ENCODE measurements at places on chromosomes 1 and 21.
A peak's percentile ranks its signal among the peaks of the same experiment; 100 is the strongest.

GRCh38 chr21:45380566-45380965 lies 24.4 kb upstream of the COL18A1 start:
- DNase-seq, result no peak

DNA sequence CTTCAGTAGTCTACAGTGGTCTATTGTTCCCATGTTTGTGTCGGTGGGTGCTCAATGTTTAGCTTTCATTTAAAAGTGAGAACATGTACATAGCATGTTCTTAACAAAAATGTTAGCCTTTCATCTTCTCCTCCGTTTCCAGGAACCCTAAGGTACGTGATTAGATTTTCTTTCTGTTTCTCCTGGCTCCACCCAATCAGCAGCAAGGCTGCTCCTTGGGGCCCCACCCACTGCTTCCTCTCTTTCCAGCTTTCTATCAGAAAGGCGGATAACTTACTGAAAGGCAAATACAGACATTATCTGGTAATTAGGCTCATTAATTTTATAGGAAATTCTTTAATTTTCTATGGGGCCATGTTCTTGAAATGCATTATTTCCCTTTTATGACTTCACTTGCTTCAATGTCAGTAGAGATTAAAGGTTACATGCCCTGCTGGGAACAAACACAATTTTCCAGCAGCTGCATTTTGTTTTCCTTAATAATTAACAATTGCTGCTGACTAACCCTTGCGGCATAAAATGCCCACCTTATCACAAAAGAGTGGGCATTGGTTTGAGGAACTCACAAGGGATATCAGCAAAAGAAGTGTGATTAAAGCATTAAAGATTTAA lies 324.9 kb upstream of the SNX7 start:
- no peak for DNase-seq

- DNase-seq, result no peak
Measured at GRCh38 chr1:21184276-21184675, 7.6 kb upstream of the EIF4G3 start.

- no peak for DNase-seq
Measured at GRCh38 chr1:162388615-162389014, 7.1 kb downstream of the C1orf226 start.

DNA sequence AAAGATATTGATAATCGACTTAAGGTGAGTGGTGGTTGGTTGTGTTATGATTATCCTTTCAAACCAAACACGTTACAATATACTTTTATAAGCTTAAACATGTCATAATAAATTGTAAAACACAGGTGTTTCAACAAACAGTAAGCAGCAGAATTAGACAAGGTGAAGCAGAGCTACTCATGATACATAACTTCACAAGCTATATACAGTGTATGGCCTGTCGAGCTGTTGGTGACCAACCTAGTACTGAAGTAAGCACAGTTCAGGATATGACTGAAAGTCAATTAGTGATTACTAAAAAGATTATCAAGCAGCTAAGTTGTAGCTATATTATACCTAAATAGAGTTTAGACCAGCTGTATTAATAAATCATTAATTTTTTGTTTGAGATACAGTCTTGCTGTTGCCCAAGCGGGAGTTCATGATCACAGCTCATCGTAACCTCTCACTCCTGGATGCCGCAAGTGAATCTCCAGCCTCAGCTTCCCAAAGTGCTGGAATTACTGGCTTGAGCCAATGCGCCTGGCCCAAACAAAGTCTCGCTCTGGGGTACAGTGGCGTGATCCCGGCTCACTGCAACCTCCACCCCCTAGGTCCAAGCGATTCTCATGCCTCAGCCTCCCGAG lies 148.1 kb downstream of the EIF4G3 start:
- DNase-seq, result no peak

GRCh38 chr1:181592255-181592859 lies 109.0 kb downstream of the CACNA1E start:
- no peak for DNase-seq

GRCh38 chr1:206490771-206491405 lies 16.4 kb upstream of the RASSF5 start:
- no peak for DNase-seq

DNA sequence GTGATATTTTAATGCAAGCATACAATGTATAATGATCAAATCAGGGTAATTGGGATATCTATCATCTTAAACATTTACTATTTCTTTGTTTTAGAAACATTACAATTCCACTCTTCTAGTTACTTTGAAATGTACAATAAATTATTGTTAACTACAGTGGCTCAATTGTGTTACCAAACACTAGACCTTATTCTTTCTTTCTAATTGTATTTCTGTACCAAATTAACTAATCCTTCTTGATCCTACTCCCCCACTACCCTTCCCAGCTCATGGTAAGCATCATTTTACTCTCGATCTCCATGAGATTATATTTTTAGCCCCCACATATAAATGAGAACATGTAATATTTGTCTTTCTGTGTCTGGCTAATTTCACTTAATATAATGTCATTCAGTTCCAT lies 95.0 kb upstream of the MROH9 start:
- DNase-seq, result no peak

GRCh38 chr1:51642739-51643142 lies 25.8 kb downstream of the OSBPL9 start:
- no peak for DNase-seq

GRCh38 chr1:41724926-41725325 lies 193.8 kb downstream of the HIVEP3 start:
- DNase-seq, result no peak

DNA sequence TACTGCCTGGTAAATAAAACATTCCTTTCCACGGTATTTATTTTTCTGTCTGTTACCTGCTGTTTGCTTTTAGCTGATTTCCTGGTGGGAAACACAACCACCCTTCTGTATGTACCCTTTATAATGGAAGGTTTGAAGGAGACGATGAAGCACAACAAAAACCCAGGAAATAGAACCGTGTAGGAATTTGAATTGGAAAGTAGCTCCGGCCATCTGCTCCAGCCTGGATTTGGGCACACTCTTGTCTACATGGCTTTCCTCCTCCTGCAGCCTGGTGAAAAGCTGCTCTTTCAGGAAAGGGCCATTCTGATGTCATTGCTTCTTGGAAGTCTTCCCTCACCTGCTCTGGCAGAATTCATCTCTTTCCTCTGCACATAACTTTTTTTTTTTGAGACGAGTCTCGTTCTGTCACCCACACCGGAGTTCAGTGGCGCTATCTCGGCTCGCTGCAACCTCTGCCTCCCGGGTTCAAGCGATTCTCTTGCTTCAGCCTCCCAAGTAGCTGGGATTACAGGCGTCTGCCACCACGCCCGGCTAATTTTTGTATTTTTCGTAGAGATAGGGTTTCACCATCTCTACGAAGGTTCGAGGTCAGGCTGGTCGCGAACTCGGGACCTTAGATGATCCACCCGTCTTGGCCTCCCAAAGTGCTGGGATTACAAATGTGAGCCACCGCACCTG lies 2.7 kb downstream of the AK4 start:
- no peak for DNase-seq

DNA sequence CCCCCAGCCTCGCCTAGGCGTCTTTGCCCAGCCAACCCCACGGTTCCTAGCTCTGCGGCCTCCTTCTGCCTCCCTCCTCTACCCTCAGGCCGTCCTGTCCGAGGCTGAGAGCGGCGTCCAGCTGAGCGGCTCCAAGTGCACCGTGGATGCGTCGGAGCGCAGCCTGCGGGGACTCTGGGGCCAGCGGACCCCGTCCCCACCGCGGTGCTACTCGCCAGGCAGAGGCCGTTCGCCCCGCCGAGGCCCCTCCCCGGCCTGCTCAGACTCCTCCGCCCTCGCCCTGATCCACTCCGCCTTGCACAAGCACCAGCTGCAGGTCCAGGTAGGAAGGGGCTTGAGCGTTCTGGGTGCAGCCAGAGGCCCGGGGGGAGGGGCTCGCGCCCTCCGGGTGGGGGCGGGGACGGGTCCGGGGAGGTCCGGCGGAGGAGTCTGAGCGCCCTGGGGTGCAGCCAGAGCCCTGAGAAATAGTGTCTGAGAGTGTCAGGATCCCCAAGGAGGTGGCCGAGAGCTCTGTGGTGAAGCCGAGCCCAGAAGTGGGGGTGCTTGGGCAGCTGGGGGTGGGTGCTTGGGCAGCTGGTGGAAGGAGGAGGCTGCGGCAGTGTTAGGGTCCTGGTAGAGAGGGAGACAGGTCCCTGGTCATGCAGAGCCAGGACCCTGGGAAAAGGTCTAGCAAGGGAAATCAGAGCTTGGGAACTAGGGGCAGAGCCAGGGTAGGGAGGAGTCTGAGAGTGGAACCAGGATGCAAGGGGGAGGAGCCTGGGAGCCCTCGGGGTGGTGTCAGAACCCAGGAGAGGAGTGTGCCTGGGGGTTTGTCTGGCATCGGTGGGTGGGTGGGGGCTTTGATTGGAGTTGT lies 3.2 kb upstream of the NBPF3 start:
- DNase-seq, result no peak

DNA sequence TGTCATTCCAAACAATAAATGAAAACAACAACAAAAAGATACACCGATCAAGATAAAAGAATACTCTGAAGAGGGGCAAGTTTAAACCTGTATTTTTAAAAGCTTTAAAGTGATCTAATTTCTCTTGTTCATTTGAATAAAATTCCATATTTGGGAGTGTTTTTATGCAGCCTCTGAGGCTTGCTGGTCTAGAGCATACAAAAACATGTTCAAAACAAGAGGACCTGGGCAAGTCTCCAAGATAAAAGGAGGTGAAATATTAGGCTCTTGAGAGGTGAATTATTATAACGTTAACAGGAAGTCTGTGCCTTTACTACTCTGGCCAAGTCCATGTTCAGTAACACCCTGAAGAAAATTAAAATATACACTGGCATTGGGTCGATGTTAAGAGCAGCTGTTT lies 20.1 kb downstream of the URB1 start:
- DNase-seq, result no peak

- DNase-seq, result peak; percentile 61
Measured at GRCh38 chr21:33374450-33375096, 28.6 kb upstream of the IFNGR2 start.

DNA sequence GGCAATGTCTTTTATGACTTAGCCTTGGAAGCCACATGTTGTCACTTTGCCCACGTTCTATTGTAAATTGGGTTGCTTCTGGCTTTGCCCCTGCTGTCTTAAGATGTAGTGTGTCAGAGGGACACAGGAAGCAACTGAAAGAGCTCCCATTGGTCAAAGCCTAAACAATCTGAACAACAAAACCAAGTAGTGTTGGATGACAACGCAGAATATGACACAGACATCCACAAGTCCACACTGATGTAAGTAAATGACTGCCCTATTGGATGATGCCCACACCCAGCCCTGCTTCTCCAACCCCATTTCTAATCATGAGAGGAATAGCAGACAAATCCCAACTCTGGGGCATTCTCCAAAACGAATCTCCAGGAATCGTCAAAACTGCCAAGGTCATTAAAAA lies 50.7 kb downstream of the ELF3 start:
- no peak for DNase-seq

GRCh38 chr1:53401813-53402745 lies 57.1 kb upstream of the DMRTB1 start:
- DNase-seq, result no peak

DNA sequence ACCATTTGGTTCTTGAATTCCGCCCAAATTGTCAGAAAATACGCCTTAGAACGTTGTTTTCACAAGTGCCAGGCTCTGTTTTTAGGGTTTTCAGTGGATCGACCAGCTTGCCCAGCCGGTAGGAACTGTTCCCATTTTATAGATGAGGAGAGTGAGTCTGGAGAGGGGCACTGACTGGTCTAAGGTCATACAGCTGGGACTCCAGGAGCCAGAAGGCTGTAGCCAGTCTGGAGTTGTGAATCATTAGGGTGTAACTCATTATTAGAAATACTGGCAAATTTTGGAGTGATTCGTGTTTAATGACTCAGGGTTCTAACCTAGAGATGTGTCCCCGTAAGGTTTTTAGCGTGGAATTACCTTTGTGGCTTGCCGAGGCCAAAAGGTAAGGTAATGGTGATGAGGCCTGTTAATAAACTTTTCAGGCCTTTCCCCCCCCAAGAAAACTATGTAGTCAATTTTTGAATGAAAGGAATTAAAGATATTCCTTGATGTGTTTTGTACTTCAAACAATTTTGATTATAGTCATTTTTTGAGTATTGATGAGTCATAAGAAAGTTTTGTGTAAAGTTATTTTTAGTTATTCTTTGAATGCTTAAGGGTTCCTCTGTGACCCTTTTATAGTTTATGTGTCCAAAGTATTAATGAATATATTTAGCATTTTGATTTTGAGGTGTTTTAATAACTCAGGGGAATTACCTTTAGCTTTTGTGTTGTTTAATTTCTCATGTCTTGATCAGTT lies 2.1 kb downstream of the DYRK1A start:
- peak; percentile 21 for DNase-seq

DNA sequence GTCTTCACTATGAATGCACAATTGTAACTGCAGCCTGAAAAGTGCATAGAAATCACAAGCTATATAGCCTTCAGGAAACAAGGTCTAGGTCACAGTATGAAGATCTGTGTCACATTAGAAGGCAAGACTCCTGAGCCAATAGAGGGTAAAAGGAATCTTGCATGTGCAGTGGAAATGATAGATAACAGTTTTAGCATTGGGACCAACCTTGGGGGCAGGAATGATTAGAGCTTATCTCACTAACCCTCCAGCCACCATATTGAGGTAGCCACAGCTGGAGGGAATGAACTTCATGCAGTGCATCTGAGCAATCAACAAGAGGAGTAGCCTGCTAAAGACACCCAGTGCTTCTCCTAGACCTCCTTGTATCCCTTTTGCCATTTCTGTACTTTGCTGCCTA lies 390.1 kb downstream of the LTN1 start:
- DNase-seq, result no peak

DNA sequence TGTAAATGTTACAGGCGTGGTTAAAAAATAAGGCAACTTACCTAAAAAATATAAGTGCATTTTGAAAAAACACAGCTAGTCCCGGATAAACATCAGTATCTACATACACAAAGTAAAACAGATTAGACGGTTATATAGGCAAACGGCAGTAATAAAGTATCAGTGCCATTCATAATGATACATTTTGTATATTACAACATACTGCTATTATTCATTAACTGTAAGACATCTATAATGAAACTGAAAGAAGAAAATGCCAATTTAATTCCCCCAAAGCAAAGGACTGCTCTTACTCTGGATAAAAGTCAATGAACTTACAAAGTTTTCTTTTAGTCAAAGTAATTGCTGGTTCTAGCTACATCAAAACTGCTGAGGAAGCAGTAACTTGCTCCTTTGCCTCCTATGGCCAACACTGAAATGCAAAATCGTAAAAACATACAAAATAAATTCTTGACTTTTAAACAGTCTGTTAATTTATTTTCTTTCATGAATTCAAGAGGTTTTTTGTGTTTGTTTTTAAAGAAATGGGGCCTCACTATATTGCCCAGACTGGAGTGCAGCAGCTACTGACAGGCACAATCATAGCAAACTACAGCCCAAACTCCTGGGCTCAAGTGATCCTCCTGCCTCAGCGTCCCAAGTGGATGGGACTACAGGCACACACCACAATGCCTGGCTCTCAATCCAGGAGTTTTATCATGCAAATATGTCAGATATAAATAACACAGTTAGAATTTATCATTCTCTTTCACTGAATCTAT lies 23.9 kb downstream of the TMEM50B start:
- DNase-seq, result no peak

GRCh38 chr1:119366424-119366823 lies 2.2 kb upstream of the HAO2 start:
- DNase-seq, result no peak

GRCh38 chr1:170661646-170662411 lies 2.1 kb upstream of the PRRX1 start:
- no peak for DNase-seq

GRCh38 chr21:15775981-15776380 lies 46.2 kb downstream of the USP25 start:
- DNase-seq, result no peak

Measured in activated CD4-positive, alpha-beta T cell treated with anti-CD3 and anti-CD28 coated beads, Interleukin-2, Interleukin-6, amounts not matched to agents 100 ng/mL and 50 ng/mL, durations not matched to agents 16 hours and 8 hours (primary cell).